Left renal cortex interstitium (tissue), 4 donors: ENCODE measurements at places on chromosomes 1 and 21. TPM values are rescaled to one million over a fixed set of nuclear protein-coding genes. Genes with fewer than 3 reads are reported as not detected.

Gene CLCA2
- not detected for polyA plus RNA-seq

Gene LHX8
- not detected for polyA plus RNA-seq

Gene RXFP4
- 0.14 TPM for polyA plus RNA-seq

Gene IARS2
- polyA plus RNA-seq: 83.4 TPM

Gene UBXN10
- 4.9 TPM for polyA plus RNA-seq

Gene EDEM3
- 32.9 TPM for polyA plus RNA-seq

Gene NR5A2
- polyA plus RNA-seq: 2.3 TPM

Gene LCE1C
- not detected for polyA plus RNA-seq

Gene FAM151A
- polyA plus RNA-seq: 23.0 TPM

Gene OR2L3
- polyA plus RNA-seq: not detected

Gene CFAP141
- polyA plus RNA-seq: not detected

Gene TTLL10
- 0.72 TPM for polyA plus RNA-seq

Gene CELA3B
- 0.49 TPM for polyA plus RNA-seq
